ENCODE measurements at places on chromosomes 12 and 14.

DNA sequence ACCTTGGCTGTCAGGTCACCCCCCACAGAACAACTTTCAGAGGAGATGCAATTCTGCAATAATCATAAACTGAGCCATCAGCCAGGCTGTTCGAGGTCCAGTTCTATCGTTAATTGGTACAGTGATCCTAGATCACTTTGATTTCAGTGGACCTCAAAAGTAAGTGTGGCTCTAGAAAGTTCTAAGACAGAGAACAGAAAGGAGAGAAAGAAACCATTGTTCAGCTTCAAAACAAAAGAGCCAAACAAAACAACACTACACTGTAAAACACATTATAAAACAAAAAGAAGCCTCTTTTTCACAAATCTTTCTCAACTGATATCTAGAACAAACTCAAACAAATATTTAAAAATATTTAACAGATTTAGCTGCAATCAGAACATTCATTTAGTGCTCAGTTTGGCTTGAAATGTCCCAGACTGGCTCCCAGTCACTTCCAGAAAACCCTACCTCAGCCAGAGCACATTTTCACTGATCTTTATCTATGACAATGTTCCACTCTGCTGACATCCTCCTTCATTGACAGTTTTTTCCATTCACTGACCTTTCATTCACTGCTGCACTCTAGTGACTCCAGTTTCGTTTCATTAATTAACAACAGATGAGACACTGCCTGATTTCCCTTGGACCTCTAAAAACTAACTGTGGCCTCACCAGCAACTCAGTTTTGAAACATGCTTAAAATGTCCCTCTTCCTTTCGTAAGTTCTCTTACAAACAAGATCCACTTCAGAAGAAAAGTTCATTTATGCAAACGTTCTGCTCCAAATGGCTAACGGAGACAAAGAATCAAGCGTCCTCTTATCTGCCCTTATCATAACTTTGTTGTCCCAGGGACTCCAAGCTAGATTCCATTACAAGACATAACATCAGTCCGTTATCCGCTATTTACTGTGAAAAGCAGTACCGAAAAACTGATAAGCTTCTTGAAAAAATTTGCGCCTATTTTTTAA, 56.8 kb downstream of the DUSP16 start:
- no peak for DNase-seq

- no peak for DNase-seq
Measured at GRCh38 chr12:16159571-16159970, 117.9 kb downstream of the SLC15A5 start.

- no peak for DNase-seq
Measured at GRCh38 chr12:32273063-32273522, 126.3 kb upstream of the FGD4 start.

GRCh38 chr12:5505751-5506150, 73.8 kb downstream of the NTF3 start:
- DNase-seq, result no peak

DNA sequence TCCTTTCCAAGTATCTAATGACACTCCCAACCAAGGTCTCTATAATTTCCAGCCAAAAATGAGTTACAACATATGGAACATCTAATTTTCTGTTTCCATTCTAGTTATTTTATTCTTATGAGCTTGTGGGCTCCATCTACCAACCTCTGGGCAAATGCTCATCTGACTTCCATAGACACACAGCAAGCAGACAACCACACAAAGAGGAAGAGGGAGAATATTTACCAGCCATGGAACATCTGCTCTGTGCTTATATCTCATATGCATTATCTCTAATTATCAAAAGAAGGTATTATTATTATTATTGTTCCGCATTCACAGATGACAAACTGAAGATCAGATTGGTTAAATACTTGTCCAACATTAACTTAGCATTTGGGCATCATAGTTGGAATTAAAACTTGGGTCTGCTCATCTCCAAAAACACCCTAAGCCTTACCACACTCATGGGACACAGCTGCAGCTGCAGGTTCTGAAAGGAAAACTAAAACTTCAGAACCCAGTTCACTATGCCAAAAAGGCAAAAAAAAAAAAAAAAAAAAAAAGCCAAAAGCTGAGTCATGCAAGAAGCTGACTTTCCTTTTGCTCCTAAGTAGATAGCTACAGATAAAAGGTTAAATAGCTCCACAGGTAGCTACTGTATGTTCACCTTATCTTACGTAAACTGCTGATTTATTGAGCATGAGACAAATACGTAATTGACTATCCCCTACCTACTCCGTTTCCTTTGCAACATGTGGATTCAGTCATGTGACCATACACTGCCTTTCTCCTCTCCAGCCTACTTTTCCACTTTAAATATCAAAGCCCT, 23.6 kb upstream of the TCL1B start:
- no peak for DNase-seq

DNA sequence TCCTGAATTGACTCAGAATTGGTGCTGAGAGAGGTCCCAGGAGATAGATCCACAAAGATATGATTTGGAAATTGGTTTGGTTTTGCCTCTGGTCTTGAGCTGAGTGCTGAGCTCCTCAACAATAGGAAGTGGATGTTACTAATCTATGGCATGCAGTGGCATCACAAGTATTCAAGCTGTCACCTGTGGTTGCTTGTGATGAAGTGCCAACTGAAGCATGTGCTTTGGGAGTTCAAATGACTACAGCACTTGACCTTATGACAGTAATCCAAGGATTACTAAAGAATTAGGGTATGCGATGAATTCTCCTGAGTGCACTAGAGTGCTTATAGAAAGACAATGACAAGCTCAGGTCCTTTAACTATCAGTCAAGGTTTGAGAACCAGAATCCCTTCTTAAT, 406.2 kb downstream of the NOVA1 start:
- DNase-seq, result no peak

- no peak for DNase-seq
Measured at GRCh38 chr12:106747973-106748436, 26.5 kb upstream of the RIC8B start.

DNA sequence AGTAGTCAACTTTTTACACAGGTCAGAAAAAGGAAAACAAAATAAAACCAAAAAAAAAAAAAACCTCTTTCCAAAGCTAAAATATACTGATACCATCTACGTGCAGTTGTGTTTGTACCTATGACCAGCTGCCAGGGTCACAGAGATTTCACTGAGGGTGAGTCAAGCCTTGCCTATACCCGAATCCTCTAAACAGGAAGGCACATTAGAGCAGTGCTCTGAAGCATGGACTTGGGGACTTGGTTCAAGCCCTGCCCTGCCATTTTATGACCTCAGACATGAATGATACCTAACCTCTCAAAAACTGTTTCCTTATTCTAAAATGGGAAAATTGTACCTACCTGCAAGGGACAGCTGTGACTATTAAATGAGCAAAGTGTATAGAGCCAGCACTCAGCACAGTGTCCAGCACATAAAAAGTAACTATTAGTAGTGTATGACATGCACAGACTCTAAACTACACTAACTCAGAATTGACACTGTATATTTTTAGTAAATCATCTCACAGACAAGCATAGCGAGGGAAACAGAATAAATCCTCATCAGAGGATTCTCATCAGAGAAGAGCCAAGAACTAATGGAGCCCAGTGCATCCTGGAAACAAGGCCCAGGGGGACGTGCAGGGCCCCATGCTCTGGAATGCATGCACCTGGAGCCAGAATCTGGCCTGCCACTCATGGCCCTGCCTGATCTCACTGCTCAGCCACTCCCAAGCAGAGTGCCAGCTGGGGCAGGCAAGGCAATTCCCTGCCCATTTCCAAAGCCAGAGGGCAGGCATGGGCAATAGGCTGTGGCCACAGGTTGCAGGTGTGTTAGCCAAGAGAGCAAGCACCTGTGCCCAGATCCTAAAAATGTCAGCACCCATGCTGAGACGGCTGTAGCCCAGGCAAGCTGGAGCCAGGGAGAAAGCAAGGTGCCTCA, 57.0 kb downstream of the NT5DC3 start:
- DNase-seq, result no peak

DNA sequence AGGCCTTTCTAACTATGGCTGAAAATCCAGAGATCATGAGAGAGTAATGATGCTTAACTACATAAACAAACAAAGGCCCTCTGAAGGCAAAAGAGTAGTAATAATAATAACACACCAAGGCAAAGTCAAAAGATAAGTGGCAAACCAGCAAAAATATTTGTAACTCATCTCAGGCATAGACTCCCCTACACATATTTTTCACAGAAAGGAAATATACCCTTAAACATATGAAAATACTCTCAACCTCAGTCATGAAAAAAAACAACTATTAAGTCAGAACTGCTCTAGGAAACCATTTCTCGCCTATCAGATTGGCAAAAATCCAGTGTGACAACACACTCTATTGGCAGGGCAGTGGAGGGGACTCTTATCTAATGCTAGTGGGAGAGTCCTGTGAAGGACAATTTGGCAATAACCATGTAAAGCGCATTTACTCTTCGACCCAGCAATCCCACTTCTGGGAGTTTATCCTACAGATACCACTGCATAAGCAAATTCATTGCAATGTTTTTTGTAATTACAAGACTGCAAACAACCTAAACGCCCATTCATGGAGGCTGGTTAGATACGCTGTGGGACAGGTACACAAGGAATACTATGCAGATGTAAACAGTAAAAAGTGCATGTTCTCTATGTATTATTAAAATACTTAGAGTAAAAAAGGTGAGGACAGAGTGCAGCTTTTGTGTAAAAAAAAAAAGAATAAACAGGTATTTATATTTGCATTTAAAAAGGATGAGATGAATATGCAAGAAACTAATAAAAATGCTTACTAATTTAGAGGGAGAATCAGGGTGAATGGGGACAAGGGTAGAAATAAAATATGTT, 26.0 kb upstream of the IL22 start:
- no peak for DNase-seq

DNA sequence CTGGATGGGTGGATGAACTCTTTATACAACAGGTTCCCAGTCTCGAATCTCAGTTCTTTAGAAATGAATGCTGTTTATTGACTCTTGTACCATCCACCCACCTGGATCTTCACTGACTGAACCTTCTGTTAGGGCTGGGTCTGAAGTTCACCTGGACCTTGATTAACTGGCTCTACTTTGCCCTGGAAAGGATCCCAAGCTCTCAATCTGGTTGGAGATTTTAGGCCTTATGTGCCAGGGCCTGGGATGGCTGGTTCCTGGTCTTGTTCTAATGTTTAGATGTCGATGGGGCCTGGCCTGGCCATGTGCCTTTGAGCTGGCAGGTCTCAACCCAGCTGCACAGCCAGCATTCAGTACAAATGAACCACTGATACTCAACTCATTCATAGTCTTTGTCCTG, 76.5 kb upstream of the MED13L start:
- no peak for DNase-seq

DNA sequence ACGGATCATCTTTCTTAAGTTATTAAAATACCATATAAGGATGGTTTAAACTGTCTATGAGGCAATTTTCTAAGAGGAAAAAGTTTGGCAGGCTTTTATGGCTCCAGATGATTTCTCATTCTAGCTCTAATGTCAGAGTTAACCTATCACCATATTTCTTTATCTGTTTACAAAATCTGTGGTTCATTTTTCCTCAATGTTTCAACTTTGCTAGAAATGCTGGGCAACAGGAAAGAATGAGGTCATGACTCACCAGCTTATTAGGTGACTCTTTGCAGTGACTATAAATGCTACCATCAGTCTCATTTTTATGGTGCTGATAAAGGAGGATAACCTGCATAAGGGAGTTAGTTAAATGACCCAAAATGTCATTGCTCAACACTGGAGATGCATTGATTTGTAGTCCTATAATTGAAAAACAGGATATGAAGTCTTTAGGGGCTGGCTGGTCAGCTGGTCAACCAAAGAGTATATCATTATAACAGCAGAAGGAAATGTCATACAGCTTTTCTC, 45.3 kb upstream of the RAP1B start:
- DNase-seq, result no peak

GRCh38 chr12:85874031-85874461, at the start of gene NTS:
TSS of gene NTS (plus strand) at chr12:85874295. CDS start at chr12:85874404, 109 bp downstream.
- no peak for DNase-seq

- DNase-seq, result no peak
Measured at GRCh38 chr14:96508900-96509299, 6.7 kb downstream of the PAPOLA start.

DNA sequence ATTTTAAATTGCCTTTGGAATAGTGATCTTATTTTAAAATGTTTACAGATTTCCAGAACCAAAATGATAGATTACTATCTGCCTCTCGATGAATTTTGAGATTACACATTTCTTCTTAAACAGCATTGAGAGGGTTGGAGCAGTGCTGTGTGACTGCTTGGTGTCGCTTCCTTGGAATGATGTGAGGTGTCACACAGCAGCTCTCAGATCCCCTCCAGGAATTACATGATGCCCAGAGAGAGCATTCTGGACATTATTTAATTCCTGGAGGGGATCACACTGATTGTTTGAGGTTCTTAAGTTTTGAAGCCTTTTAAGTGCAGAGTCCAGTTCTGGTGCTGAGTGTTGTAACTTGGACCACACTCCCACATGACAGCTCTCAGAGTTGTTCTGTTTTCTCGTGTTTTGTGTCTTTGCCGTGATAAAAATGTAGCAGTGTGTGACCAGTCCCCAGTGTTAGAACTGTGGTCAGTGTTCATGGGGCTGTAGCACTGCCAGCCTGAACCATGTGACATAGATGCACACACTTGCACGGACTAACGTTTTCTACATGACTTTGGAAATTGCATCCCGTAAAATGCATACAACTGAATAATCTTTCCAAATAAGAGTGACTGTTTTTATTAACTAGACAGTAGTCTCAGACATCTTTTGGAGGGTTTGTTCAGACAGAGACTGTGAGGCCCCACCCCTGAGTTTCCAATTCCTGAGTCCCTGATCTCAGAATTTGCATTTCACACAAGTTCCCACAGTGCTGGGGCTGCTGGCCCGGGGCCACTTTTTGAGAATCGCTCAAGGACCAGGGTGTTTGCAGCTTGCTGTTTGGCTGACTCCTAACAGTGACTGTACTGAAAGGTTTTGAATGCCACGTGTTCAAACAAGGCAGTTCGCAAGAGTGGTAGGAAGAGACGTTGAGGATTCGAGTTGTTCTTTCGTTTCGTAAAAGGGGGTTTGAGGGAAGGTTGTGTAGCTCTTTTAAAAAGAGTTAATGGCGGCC, 26.0 kb downstream of the XRCC3 start:
- no peak for DNase-seq

Data from activated CD4-positive, alpha-beta memory T cell treated with anti-CD3 and anti-CD28 coated beads, Interleukin-2, amount 10 ng/mL, durations not matched to agents 7 days and 5 days (primary cell).